ENCODE measurements at places on chromosomes 1 and 21. TPM values are rescaled to one million over a fixed set of nuclear protein-coding genes. Genes with fewer than 3 reads are reported as not detected.

ZP4 gene
- not detected for total RNA-seq

HAX1 gene
- total RNA-seq, result 169 TPM

C1orf116 gene
- total RNA-seq, result not detected

CD1B gene
- total RNA-seq, result not detected

RXFP4 gene
- total RNA-seq, result not detected

ZMYND12 gene
- total RNA-seq, result 3.2 TPM

DNA sequence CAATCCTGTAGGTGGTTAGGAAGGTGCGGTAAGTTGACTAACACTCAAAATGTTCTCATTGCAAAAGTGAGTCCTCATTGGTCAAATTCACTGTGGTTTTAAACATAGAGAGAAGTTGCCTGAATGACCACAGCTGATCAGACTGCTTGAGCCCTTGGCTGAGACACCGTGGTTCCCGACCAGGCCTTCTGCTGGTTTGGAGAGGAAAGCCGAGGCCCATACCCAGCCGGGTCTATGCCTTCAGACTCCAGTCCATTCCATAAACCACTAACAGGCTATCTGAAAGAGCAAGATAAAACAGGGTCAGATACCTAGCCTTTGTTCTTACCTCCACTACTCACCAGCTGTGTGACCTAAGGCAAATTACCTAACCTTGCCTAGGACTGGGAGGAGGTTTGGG lies 133.9 kb downstream of the LMX1A start:
- DNase-seq, result no peak

DNA sequence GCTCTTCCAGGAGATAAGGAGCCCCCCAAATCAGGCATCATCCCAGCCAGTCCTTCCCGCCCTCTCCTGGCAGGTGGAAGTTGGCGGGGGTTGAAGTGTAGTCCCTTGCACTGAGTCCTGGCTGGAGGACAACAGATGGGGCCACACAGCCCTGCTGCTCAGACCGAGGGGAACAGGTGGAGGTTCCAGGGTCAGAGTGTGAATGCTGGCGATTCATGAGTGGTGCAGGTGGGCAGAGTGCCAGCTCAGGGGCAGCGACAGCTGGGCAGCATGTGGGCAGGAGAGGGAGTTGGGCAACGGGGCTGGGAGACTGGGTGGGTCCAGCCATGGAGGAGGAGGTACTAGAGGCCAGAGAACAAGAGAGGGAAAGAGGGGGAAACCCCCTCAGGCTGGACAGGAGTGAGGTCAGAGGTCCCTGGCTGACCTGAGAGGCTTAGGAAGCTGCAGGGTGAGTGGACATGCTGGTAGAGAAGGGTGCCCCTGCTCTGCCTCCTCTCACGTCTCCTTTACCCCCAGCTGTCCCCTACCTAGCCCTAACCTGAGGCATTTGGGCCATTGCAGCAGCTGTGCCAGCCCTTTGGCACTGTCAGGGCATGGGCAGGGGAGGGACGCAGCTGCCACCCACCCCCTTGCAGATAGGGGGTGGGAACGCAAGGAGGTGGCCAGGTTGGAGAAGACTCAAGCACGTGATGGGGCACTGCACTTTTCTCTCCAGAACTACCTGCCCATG lies 11.3 kb upstream of the ADORA1 start:
- no peak for DNase-seq

GRCh38 chr1:159921251-159921650 lies 4.1 kb downstream of the TAGLN2 start:
- DNase-seq, result peak; percentile 51

Measured in GM23248 (cell line).